Activated naive CD4-positive, alpha-beta T cell treated with Interleukin-2 at 50 U/mL for 16 hours (primary cell): ENCODE measurements at places on chromosomes 12 and 14.

DNA sequence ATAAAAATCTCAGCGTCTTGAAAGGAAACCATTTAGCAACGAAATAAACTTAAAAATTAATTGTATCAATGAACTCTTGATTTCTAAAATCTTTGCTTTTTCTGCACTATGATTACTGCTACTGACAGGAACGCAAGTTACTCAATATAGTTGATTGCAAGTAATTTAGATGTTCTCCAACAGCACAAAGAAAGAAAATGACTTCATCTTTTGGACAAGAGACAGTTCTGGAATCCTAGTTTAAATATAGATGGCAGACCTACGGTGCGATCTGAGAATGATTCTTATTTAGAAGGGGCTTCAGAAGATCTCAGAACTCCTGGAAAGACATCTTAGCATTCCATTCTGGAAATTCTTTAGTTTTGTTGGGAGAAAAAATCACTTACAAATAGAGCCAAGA lies 1.4 kb upstream of the SUDS3 start:
- DNase-seq, result no peak

- DNase-seq, result no peak
These were observed 403.0 kb downstream of the SYT1 start for GRCh38 chr12:79267580-79267979.

DNA sequence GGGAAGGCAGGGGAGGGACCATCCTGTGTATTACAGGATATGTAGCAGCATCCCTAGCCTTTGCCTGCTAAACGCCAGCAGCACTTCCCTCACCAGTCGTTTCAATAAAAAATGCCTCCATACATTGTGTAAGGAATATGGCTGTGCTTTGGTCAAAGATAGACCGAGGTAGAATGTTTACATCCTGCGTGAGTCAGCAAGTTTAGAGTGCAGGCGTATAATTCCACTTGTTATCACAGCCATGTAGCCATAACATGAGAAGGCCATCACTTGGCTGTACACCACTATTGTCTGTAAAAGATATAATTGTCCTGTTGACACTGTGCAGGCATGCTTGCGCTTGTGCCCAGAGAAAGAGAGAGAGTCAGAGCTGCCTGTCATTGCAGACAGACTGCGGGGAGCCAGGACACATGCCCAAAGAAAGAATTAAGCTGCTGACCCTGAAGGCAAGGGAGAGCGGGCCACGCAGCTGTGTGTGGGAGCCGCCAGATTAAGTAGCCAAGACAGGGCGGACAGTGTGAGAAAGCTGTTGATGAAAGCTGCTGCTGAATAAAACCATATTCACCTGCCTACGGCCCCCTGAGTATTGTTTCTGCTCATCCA lies 68.4 kb downstream of the CRACR2A start:
- DNase-seq, result no peak

DNA sequence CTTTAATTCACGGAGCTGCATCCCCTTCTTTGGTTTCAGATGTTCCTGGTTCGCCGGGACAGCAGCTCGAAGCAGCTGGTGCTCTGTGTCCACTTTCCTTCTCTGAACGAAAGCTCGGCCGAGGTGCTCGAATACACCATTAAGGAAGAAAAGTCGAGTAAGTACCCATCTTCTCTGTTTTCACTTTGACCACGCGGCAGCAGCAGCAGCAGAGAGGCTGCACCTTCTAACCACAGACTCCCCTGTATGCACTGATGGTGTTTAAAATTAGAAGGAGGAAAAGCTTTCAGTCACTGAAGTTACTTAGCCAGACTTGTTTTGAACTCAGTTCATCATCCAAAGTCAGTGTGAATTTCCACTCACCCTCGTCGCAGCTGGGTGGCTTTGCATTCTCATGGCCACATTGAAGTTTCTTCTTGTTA lies 63.8 kb downstream of the RIN3 start:
- DNase-seq, result peak; percentile 19

DNA sequence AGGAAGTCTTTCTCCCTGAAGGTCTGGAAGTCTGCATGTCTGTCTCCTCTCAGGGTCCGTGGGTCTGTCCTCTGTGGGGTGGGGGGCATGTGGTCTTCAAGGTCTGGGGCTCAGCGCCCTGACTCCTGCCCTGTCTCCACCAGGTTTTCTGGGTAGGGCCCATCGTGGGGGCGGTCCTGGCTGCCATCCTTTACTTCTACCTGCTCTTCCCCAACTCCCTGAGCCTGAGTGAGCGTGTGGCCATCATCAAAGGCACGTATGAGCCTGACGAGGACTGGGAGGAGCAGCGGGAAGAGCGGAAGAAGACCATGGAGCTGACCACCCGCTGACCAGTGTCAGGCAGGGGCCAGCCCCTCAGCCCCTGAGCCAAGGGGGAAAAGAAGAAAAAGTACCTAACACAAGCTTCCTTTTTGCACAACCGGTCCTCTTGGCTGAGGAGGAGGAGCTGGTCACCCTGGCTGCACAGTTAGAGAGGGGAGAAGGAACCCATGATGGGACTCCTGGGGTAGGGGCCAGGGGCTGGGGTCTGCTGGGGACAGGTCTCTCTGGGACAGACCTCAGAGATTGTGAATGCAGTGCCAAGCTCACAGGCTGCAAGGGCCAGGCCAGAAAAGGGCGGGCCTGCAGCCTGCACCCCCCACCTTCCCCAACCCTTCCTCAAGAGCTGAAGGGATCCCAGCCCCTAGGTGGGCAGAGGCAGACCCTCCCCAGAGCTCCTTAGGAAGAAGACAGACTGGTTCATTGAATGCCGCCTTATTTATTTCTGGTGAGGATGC lies 3.4 kb downstream of the AQP5 start:
- no peak for DNase-seq

- no peak for DNase-seq
These were observed 545 bp downstream of the LIMA1 start for GRCh38 chr12:50282721-50283228.

DNA sequence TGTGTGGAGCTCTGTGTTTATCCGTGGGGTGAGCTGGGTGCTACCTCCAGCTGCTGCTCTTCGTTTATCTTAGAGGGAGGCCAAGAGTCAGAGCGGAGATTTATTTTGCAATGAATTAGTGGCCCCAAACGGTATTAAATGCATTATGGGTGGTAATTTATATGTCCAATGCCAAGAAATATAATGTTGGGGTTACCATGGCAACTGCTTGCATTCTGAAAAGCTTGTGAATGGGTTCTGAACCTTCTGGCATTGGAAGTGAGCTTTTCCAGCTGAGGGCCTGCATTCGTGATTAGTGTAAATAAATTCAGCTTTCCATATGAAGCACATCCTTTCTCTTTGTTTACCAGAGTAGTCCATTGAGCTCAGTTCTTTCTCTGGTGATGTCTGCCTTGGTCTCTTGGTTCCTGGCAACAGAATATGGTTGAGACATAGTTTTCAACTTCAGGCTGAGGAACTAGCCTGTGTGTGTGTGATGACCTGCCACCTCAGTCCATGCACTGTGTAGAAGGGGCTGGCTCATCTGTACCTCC lies 51.8 kb downstream of the TRAF3 start:
- DNase-seq, result no peak

- no peak for DNase-seq
These were observed 58.3 kb downstream of the OTOGL start for GRCh38 chr12:80157645-80158044.

DNA sequence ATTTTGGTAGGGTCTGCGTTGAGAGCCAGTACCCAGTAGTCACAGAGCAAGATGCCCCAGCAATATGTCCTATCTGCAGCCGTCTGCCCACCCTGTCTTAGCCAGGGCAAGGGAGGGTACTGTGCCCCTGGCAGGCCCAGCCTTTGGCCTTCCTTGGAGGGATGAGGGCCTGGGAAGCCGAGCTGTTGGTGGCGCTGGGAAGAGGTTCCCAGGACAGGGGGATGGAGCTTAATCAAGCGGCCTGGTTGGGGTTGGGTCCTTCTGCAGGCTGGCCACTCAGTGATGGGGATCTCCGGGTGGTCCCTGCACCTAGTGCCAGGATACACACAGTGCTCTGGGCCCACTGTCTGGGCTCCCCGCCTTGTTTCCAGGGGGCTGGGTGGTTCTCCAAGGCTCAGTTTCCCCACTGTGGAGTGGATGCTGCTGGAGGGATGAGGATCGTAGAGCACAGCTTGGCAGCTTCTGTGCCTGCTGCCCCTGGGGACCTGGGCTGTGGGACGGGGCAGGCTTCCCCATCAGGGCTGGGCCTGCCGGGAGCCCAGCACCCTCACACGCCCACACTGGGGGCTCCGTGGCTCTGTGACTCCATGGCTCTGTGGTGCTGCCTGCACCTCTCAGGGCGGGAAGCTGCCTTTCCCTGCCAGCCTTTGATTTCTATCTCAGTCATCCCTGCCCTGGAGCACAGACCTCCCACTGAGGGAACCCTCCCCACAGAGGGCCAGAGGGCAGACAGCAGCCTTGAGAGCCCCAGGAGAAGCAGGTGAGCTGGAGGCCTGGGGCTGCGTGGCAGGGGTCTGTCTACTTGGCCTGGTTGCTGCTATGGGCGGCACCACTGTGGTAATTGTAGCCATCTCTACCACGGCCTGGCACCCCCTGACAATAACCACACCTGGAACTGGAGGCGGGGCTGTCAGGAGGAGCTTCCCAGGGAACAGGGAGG lies 357.0 kb downstream of the TMEM121 start:
- no peak for DNase-seq

DNA sequence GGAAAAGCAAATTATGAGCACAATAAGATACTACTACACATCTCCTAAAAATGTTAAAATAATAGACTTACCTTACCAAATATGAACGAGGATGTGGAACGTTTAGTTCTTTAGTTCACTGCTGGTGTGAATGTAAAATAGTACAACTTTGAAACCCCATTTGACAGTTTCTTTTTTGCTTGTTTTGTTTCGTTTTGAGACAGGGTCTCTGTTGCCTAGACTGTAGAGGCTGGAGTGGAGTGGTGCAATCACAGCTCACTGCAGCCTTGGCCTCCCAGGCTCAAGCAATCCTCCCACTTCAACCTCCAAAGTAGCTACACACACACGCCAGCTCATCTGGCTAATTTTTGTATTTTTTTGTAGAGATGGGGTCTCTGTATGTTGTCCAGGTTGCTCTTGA lies 136.4 kb upstream of the FAR2 start:
- no peak for DNase-seq

GRCh38 chr12:9347328-9348127 lies 139.3 kb upstream of the PZP start:
- DNase-seq, result no peak

GRCh38 chr14:54688229-54688628 lies 121.3 kb downstream of the SAMD4A start:
- DNase-seq, result no peak

- peak; percentile 57 for DNase-seq
These were observed 652 bp downstream of the SUPT16H start for GRCh38 chr14:21382886-21383847.

GRCh38 chr12:1289371-1290155 lies 298.5 kb downstream of the ERC1 start:
- DNase-seq, result no peak

GRCh38 chr12:64255249-64255648 lies 33.2 kb upstream of the KICS2 start:
- DNase-seq, result no peak

DNA sequence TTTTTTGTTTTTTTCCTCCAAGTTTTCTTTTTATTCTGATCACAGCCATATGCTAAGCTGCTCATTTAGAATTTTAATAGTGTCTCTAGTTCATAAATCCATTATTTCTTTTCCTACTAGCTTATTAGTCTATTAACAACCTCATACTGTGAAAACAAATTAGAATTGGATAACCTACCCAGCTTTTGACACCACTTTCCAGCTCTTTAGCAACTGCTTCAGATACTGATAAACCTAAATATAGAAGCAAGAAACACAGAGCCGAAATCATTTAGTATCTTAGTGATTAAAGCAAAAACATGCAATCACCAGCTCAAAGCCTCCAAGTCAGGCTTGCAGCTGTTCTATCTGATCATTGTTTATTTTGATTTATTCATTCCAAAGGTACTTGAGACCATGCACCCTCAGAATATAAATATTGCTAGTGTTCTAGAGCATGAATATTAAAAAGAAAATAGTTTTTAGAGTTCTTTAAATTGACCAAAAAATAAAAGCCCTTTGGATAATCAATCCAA lies 121.5 kb downstream of the STXBP6 start:
- DNase-seq, result no peak

GRCh38 chr12:116707751-116708150 lies 30.1 kb downstream of the SPRING1 start:
- no peak for DNase-seq

DNA sequence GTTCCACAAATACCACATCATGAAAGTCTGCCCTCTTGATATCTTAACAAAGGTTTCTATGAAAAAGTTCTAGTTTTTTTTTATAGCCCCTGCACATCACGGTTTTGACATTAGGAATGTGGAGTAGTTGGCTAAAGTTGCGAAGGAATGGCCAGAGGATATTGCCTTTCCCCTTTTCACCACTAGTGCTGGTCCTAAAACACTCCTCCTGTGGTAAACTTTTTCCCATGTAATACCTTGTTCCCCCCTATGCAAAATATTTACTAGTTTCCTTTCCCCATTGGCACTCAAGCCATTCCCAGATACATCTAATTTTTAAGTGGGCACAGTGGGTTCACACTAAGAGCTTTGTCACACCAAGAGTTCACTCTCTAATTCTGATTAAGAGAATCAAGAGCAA lies 33.4 kb downstream of the R3HDM2 start:
- DNase-seq, result no peak

GRCh38 chr14:90758959-90759358 lies 57.3 kb downstream of the TTC7B start:
- DNase-seq, result no peak

DNA sequence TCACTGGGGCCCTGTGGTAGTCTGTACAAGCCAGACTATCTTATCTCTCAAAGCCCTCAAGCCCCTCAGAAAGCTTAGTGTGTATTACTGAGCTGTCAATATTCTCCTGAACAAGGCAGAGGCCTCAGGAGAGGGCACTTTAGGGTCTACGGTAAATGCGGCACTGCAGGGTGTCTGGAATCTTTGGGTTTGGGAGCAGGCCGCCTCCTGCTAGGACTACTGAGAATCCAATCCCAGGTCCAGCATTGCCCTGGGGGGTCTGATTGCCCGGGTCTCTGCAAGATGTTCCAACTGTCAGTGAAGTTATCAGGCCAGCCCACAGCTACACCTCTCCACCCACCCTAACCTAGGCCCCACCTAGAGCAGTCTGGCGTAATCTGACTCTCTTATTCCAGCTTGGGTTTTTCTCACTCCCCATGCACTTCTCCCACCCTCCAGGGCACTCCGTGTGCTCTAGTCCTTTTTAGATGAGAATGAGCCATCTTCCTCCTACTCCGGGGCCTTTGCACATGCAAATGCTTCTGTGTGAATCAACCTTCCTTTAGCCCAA lies 4.3 kb upstream of the ZFP36L1 start:
- DNase-seq, result no peak

- no peak for DNase-seq
These were observed 137.7 kb upstream of the SYT1 start for GRCh38 chr12:78726854-78727253.

GRCh38 chr14:106308839-106309389 lies 782.5 kb downstream of the TMEM121 start:
- peak; percentile 72 for DNase-seq
